ENCODE measurements at places on chromosomes 1 and 21.

GRCh38 chr1:184060316-184060715, 8.8 kb downstream of the TSEN15 start:
- DNase-seq: no peak

DNA sequence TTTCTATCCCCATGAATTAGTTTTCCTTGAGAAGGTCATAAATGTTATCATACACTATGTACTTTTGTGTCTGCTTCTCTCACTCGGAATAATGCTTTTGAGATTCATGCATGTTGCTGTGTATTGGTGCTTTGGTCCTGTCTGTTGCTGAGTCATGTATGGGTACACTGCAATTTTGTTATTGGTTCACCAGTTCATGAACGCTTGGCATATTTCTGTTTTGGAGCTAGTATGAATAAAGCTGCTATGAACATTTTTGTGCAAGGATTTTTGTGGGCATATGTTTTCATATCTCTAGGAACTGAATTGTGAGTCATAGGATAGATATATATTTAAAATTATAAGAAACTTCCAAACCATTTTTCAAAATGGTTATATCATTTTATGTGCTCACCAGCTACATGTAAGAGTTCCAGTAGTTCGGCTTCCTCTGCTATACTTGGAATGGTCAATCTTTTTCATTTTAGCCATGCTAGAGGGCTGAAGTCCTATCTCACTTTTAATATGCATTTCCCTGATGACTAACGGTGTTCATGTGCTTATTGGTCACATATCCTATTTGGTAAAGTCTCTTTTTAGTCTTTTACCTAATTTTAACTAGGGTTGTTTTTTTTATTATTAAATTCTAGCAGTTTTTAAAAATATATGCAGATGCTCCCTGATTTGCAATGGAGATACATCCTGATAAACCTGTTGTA, 38.2 kb downstream of the ETS2 start:
- no peak for DNase-seq

DNA sequence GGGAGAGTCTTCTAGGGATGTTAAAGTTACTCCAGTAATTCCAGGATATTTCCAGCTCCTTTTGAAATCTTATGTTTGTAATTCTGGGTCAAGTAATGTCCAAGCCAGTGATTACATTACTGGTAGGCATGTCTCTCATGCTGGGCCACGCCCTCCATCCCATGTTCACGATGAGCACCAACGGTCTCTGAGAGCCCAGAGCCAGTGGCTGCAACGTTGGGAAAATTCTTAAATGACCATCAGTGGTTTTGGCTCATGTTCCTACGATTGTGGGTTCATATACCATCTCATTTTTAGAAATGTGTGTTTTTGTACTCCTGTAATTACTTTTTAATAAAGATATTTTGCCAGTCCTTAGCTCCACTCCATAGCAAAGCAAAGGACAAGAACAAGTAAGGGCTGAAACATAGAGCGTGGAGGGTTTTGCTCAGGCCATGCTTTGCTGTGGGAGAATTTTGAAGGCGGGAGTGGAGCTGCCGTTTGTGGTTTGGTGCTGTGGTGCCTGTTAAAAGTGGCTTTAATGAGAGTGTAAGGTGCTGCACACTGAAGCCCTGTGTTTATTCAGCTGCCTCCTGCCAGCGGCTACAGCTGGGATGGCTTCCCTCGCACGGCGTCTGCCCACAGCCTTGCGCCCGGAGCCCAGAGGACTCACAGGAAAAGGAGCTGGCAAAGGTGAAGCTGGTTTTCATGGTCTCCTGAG, 28.9 kb downstream of the VANGL1 start:
- no peak for DNase-seq

DNA sequence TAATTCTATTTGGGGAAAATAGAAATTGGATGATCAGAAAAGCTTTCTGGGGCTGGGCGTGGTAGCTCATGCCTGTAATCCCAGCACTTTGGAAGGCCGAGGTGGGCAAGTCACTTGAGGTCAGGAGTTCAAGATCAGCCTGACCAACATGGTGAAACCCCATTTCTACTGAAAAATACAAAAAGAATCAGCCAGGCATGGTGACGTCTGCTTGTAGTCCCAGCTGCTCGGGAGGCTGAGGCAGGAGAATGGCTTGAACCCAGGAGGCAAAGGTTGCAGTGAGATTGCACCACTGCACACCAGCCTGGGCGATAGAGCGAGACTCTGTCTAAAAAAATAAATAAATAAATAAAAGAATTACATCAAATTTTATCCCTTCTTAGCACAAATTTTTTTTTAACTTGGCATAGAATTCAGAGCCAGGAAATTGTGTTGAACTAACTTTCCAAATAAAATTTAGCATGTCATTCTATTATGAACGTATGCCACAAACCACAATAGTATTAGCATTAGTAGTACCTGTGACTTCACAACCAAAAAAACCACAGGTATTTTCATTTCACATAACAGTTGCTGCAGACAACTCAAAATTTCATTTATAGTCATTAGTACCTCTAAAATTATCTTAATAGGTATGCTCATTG, 4.5 kb upstream of the ANKRD13C start:
- no peak for DNase-seq

- no peak for DNase-seq
Measured at GRCh38 chr1:207084232-207084631, 4.4 kb upstream of the C4BPB start.

DNA sequence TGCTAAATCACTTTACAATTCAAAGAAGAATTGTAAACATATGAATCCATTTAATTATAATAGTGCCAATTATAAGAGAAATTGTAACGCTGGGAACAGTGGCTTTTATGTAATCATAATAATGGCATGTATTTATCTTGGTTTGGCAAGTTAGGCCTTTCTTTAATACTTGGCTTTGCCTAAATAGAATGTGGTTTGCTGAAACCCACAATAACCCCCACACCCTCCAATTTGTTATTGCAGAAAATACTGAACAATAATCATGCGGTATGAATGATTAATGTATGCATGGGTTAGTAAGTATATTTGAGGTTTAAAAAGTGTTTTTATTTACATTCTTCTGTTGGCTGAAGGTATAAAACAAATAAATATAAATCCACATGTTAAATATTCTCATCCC, 138.2 kb downstream of the NFIA start:
- DNase-seq: no peak

DNA sequence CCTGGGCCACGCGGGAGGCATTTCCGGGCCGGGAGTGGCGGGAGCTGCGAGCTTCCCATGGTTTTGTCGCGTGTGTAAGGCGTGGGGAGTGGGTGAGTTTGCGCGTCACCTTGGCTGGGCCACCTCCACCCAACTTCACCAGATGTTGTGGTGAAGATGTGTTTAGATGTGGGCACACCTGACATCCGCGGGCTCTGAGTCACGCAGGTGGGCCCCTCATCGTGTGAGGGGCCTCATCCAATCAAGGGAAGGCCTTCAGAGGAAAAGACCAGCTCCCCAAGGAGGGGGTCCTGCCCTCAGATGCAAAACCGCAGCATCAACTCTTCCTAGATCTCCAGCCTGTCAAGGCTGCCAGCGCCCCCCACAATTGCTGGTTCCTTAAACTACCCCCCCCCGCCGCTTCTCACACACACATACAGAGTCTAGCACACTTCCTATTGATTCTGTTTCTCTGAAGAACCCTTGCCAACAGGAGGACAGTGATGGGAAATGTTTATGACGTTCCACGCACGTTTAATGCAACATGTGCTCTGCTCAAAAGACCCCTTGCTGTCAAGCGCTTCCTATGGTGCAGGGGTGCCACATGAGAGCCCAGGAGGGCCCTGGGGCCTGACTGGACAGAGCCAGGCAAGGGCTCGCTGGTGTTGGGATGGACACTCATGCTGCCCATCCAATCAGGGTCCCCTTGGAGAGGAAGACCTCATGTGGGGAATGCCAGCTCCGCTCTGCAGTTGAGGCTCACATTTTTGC, 11.9 kb downstream of the ACTRT2 start:
- DNase-seq: no peak

DNA sequence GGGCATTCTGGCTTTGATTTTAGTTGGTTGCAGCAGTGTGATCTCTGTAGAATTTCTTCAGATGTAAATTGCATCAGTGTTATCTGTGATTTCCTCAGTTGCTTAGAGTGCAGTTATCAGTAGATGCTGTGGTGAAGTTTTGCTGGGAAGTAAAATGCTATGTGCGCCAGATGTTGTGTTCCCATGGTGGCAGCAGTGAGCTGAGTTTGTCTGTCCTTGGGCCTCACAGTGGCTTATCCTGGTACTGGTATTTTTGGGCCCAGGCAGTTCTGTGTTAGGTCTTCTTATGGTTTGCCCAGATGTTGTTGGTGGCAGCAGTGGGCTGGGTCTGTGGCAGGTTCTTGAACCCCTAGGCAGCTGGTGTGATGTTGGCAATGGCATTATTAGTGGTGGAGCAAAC, 1242.1 kb downstream of the PLA2G4A start:
- DNase-seq: no peak

- DNase-seq: no peak
Measured at GRCh38 chr1:17856496-17857108, 101.5 kb downstream of the ACTL8 start.

DNA sequence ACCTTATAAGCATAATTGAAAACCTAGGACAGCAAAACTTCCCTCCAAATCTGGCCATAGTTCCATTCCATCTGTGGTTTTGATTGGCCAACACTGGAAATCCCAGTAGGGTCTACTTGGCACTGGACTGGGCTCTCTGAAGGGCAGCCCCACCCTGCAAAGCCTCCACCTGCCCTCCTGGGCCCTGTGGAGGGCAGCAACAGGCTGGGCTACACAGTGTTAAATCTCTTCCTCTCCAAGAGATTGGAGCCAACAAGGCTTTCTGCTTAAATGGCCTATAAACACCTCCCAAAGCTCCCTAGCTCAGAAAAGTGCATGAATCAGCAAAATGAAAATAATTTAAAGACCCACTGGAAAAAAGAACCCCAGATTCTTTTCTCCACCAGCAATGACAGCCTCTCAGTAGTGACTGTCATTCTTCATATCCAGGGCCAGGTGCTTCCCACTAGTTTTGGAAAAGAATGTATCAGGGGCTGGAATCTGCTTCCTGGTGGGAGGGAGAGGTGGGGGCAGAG, 58.5 kb downstream of the BEND5 start:
- DNase-seq: no peak

GRCh38 chr21:45326891-45327440, 39.3 kb upstream of the POFUT2 start:
- no peak for DNase-seq

GRCh38 chr1:73839922-73840321, 358.1 kb downstream of the LRRIQ3 start:
- DNase-seq: no peak

- DNase-seq: no peak
Measured at GRCh38 chr1:8962812-8963530, 17.3 kb downstream of the CA6 start.

DNA sequence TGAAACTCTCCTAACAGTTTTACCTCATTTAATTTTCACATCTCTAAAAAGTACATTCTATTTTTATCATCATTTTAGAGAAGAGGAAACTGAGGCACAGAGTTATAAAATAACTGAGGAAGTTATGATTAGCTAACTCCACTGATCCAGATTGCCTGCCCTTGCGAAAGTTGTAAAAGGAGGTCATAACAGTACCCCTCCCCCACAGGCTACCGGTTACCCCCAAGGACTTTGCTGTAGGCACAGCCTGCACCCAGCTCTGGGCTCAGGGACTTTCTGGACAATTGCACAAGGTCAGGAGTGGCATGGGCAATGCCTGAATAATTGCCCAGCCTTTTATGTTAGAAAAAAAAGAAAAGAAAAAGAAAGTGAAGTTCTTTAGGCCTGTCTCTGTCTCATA, 22.7 kb downstream of the PIGM start:
- no peak for DNase-seq

- DNase-seq: no peak
Measured at GRCh38 chr1:175158170-175158591, 34.4 kb downstream of the KIAA0040 start.

DNA sequence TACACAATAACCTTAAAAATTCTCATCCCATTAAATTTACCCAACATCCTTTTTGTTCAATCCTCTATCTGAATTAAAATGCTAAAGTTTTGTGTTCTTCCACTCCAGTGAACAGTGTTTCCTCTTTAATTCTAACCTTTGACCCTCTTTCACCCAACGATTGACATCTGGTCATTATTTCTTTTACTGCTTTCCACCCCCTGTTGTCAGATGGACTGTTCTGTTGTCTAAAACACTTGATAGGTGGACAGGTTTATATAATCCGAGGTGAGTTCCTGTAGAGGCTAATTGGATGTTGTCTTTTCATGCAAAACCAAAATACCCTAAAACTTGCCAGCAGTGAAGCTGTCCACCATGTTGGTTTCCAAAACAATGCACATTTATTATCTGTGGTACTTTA, 73.4 kb upstream of the SERTAD4 start:
- no peak for DNase-seq

GRCh38 chr1:52549267-52549666, 3.6 kb downstream of the TUT4 start:
- no peak for DNase-seq

GRCh38 chr1:56284928-56285327, 294.4 kb downstream of the PLPP3 start:
- DNase-seq: no peak

- DNase-seq: no peak
Measured at GRCh38 chr1:28086651-28087050, 1.8 kb downstream of the EYA3 start.

DNA sequence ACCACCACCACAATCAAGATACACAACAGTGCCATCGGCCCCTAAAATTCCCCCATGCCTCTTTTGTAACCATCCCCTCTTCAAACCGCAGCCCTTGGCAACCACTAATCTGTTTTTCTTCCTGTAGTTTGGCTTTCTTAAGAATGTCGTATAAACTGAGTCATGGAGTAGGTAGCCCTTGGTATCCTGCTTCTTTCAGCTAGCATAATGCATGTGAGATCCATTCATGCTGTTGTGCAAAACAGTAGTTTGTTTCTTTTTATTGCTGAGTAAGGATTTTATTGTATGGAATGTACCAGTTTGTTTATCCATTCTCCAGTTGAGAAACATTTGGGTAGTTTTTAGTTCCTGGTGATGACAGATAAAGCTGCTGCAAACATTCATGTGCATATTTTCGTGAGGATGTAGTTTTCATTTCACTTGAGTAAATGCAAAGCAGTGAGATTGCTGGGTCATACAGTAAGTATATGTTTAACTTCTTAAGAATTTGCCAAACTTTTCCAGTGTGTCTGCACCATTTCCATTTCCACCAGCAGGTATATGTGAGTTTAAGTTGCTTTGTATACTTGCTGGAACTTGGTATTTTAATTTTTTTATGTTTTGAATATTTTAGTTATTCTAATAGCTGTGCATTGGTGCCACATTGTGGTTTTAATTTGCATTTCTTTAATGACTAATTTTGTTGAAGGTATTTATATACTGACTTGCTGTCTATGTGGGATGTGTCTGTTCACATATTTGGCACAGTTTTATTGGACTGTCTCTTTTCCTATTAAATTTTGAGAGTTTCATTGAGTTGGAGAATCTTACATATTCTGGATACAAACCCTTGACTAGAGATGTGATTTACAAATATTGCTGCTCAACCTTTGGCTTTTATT, 148.4 kb upstream of the MAP1LC3C start:
- DNase-seq: no peak

DNA sequence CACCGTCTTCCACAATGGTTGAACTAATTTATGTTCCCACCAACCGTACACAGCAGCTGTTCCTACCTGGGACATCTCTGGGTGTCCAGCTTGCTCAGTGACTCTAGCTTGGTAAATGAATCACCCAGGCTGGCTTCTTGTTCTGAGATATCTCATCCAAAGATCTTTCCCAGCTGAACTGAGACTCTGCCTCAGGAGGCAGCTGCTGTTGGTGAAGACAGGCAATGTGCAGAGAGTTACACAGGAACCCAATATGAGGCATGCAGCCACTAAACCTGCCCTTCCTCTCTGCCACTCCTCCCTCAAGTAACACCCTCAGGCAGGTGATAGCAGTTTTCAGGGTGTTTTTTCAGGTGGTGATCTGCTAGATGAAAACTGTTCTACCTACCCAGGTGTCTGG, 14.0 kb upstream of the FOXO6 start:
- no peak for DNase-seq

Measured in GOT3 (cell line).